ENCODE measurements at places on chromosomes 5 and 9.

DNA sequence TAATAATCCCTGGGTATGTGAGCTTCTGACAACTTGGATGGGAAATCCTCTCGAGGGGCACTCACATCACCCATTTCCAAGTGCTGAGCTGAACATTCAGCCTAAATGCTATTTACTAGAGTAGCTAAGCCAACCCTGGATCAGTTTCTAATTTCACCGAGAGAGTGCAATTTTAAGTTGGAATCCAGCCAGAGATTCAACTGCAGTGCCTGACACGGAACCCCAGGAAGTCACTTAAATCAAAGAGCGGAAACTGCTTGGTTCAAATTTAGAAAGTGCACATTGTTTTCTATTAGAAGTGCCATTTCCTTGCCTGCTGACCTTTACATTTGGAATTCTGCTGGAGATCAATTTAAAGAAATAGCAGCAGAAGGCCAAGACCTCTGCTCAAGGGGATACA lies 8.8 kb downstream of the SPRY4 start:
- DNase-seq = no peak

DNA sequence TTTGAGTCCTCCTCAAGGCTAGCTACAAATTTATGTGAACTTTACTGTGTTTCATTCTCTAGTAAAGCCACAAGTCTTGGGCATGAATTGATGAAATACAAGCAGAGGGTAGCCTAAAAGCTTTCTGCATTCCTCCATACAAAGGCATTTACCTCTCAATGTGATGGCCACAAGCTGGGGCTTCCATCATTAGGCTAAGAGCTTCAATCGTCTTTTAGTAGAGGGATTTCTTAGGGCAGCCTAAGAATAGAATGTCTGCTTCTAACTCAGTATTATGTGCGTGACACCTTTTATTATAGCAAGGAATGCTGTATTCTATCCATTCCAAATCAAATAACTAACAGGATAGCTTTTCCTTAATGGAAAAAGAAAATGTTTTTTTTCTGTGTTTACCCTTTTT lies 3.7 kb downstream of the PLAC8L1 start:
- DNase-seq = no peak

- DNase-seq = no peak
These were observed 97.6 kb downstream of the TLE1 start for GRCh38 chr9:81591791-81592190.

- DNase-seq = no peak
These were observed 56.7 kb upstream of the CTNNA1 start for GRCh38 chr5:138696501-138696900.

DNA sequence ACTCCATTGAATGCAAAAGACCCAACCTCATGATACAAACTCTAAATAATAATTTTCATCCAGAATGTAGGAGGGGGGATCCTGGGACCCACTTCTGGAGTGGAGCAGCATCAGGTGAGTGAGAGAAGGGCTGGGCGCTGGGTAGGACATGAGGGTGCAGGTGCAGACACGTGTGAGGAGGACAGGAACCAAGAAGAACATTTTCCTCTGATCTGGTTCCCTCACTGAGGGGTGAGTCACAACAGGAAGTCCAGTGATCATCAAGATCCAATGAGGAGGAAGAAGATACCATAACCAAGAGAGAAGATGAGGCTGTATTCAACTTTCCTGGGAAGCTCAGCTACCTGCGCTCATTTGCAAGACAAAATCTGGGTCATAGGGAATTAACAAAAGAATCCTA lies 57.4 kb downstream of the SFXN1 start:
- no peak for DNase-seq

DNA sequence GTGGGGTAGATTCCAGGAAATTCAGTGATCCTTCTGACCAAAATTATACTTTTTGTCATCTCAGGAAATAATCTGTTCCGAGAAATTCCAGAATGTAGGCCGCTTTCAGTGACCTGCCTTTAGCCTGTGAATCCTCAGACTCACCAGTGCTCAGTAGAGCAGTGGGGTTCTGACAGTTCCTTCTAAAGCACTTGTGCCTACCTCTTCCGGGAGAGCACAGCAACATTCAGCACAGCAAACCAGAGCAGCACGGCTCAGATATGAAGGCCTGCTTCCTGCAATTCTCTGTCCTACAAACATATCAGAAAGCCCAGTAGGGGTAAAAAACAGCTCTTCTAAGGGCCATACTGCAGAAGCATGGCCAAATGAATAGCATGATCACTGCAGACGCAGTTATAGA lies 15.0 kb downstream of the FANCC start:
- peak; percentile 9 for DNase-seq

DNA sequence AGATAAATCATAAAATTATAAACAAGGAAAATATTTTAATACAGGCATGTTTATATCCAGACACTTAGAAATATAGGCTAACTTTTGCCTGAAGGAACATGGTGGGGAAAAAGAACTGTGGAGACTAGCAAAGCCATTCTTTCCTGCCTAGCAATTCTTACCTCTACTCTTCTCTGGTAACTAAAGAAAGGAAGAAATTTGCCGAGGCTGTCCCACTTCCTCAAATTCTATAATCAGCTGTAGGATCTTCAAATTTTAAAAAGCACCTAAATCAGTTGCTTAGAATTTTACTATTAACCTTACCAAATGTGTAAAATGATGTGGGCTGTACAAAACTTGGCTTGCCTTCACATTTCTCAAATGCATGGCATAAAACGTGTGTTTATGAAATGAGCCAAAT lies 249.1 kb upstream of the SMARCA2 start:
- no peak for DNase-seq

DNA sequence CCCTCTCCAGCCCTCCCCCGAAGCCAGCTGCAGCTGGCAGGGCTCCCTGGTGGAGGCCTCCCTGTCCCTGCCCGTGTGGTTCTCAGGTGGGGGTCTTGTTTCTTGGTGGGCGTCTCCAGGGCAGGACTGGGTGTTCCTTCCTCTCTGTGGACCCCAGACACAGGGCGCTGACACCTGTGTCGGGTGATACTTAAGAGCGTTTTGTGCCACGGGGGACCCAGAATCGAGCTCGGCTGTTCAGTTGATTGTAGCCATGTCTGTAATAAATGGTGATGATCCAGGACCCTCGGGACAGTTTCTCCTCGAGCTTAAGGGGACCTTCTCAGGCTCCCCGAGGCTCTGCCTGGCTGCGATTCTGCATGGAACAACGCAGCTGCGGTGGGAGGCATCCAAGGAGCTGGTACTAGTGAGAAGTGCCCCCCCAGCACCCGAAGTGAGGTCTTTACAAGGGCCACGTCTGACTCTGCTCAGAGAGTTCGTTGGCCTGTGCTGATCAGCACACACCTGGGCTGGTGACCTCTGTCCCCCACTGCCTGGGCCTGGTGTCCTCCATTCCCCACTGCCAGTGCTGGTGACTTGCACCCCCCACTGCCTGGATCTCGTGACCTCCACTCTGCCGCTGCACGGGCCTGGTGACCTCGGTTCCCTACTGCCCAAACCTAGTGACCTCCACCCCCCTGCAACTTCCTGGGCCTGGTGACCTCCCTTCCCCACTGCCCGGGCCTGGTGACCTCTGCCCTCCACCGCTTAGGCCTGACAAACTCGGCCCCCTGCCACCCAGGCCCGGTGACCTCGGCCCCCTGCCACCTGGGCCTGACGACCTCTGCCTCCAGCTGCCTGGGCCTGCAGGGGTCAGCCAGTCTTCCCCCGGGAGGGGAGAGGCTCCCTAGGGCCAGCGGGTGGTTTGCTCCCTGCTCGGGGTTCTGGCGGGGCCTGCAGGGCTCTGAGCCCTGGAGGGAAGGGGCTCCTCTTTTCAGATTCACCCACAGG lies 36.0 kb downstream of the NDUFS6 start:
- no peak for DNase-seq

- DNase-seq = peak; percentile 36
These were observed 6.5 kb downstream of the MCIDAS start for GRCh38 chr5:55220433-55221185.

DNA sequence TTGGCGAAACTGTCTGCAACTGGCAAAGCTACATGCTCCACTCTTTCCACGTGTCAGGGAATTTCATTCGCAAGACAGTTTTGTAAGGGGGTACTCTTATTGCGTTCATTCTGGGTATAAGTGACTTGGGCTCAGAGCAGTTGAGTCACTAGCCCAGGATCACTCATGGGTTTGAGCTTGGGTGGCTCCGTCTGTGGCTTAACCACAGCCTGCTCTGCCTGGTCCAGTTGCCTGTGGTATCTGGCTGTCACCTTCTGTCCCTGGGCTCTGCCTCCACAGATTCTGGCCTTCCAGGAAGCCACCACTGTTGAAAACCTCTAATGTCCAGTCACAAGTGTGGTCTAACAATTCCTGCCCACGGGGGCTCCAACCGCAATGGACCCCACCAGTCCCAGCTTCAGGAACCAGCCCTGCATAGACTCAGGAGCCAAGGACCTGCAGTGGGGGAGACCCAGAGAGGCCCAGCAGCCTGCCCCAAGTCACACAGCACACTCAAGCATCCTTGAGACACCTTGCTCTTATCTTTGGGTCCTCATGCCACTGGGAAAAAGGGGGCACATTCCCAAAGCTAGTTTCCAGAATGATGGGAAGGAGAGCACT lies 10.4 kb downstream of the KIF12 start:
- DNase-seq = no peak

DNA sequence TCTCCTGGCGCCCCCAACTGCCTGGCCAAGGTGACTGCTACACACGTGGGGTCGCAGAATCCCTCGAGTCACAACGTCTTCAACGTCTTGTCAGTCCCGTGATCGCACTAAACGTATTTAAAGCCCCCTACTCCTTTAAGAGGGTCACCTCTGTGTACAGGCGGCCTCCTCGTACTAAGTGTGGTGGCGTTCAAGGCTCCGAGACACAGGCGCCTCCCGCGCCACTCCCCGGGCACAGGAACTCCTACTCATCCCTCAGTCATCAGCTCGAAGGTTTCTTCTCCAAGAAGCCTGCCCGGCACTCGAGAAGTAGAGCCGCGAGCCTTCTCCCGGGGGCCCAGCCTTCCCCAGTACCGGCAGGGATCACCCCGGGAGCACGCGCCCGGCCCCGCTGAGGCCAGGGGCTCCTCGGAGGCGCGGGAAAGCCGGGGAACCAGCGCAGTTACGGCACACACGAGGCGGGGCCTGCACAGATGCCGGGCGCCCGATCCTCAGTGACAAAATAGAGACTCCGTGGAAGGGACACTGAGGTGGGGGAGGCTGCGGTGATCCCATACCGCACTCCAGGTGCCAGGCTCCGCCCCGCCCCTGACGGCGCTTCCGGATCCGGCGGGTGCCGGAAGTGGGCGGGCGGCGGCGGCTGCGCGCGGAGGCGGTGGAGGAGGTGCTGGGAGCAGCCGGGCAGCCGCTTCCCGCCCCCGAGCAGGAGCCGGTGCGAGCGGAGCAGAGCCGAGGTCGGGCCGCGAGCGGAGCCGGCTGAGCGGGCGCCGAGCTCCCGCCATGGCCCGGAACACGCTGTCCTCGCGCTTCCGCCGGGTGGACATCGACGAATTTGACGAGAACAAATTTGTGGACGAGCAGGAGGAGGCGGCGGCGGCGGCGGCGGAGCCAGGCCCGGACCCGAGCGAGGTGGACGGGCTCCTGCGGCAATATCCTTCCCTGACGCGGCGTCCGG lies 6.9 kb downstream of the ARPC5L start:
- DNase-seq = peak; percentile 96

- DNase-seq = peak; percentile 83
These were observed 26.1 kb downstream of the IDNK start for GRCh38 chr9:83649080-83649479.

DNA sequence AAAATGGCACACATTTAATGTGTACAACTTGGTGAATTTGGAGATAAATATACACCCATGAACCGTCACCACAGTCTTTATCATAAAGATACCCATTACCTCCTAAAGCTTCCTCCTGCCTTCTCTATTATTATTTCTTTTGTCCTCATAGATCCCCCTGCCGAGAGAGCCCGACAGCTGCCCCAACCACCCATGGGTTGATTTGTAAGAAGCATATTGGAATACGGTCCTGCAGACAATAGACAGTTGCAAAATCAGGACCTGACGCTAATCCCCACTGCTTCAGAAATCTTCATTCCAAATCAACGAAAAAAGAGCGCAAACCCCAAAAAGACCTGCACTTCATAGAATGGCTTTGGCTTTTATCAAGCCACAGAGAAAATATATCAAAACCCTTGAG lies 697.5 kb downstream of the SEMA5A start:
- DNase-seq = no peak

DNA sequence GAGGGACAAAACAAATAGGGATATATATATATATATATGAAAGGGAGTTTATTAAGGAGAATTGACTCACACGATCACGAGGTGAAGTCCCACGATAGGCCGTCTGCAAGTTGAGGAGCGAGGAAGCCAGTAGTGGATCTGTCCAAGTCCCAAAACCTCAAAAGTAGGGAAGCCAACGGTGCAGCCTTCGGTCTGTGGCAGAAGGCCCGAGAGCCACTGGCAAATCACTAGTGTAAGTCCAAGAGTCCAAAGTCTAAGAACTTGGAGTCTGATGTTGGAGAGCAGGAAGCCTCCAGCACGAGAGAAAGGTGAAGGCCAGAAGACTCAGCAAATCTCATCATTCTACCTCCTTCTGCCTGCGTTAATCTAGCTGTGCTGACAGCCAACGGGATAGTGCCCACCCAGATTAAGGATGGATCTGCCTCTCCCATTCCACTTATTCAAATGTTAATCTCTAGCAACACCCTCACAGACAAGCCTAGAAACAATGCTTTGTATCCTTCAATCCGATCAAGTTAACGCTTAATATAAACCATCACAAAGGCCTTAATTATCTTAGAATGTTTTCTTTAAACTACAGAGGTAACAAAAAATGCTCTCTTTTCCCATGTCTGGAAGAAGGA lies 23.8 kb upstream of the DAB2 start:
- DNase-seq = no peak

DNA sequence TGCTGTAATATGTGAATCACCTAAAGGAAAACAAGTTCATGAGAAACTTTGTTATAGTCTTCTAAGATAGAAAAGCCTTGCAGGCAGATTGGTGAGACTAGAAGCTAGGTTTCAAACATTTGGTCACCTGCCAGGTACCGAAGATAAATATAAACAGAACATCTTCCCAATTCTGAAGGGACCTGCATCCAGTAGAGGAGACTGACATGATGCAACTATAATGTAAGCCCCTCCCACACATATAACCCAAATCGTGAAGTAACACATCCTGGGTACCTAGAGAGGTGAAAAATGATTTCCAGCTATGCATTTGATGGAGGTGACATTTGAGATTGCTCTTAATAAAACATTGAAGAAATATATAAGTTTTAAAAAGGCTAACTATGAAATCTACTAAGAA lies 29.9 kb downstream of the SHLD3 start:
- no peak for DNase-seq

GRCh38 chr5:122447879-122448278 lies 135.8 kb downstream of the SNCAIP start:
- no peak for DNase-seq

DNA sequence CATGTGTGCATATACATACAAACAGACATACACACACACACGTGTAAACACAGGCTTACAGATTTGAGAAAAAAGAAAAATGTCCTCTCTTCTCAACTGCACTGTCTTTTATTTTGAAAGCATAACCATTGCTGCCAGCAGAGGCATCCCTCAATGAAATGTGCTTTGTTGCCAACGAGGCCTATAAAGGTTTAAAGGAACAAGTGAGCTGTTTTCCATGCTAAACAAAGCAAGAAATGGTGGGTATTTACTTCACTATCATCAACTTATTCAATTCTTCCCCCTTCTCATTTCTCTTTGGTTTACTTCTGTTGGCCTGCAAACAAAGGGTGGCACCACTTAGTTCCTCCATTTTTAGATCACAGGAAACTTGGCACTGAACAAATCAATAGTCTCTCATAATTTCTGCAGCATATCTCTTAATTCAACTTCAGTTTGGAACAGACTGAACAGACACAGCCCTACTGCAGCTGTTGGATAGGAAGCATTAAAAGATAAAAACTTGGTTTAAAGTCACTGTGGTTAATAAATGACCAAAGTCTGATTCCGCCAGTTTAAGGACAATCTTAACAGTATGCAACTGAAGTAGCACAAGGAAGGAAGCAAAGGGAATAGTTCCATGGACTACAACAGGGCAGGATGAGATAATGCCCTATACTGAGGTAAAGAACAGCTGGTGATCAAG lies 21.7 kb downstream of the TTC33 start:
- DNase-seq = no peak

All from activated CD4-positive, alpha-beta T cell treated with anti-CD3 and anti-CD28 coated beads for 36 hours (primary cell).